Fibroblast of skin of right quadriceps (primary cell): ENCODE measurements at places on chromosomes 16 and 17.
A peak's percentile ranks its signal among the peaks of the same experiment; 100 is the strongest.

DNA sequence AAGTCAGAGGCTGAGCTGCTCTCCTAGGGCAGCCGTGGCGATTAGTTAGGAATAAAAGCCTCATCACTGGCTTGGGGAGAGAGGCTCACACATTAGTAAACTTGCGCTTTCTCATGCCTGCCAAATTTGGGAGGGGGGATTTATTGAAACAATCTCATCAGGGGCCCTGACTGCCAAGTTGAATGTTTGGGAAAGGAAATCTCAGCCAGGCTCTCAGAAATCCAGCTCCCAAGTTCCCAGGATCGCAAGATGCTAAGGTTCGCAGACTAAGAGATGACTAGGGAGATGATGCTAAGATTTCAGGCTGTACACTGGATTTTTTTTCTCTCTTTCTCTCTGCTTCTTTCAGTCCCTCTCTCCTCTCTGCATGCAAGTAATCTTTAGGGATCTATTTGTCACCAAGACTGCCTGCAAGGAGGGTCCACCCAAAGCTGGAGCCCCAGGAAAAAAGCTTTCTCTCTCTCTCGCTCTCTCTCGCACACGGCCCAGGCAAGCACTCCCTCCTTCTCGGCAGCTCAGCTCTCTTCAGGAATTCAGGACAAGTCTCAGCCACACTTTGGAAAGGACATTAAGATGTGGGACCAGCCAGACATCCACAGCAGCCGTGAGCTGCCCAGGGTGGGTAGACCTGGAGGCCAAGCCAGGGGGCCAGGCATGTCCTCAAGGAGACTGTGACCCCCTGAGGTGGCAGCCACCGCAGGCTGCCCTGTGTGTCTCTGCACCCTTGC lies 1.4 kb downstream of the GPR139 start:
- DNase-seq: no peak

GRCh38 chr17:11308531-11308930 lies 67.5 kb downstream of the SHISA6 start:
- no peak for DNase-seq

GRCh38 chr17:45739786-45740185 lies 44.3 kb upstream of the CRHR1 start:
- no peak for DNase-seq

GRCh38 chr16:17018585-17018939 lies 452.2 kb downstream of the XYLT1 start:
- no peak for DNase-seq

- no peak for DNase-seq
These were observed 656 bp upstream of the IGFBP4 start for GRCh38 chr17:40442392-40443195.

GRCh38 chr17:17358866-17359265 lies 55.7 kb downstream of the NT5M start:
- no peak for DNase-seq

DNA sequence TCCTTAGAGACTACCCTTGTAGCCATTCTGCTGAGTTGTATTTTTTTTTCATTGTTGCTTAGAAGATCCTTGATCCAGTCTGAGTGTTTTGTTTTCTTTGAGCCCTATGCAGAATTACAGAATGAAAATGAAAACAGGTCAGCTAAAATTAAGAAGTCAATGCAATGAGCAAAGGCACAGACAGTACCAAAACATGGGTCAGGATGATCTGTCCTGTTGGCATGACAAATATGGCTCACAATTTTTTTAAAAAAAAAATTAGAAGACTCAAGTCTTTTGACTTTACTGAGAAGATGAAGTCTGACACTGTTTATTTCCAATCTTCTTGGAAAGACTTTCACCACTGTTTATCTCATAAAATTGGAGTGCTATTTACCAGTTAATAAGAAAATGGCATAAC lies 32.4 kb downstream of the KCNJ16 start:
- DNase-seq: no peak

DNA sequence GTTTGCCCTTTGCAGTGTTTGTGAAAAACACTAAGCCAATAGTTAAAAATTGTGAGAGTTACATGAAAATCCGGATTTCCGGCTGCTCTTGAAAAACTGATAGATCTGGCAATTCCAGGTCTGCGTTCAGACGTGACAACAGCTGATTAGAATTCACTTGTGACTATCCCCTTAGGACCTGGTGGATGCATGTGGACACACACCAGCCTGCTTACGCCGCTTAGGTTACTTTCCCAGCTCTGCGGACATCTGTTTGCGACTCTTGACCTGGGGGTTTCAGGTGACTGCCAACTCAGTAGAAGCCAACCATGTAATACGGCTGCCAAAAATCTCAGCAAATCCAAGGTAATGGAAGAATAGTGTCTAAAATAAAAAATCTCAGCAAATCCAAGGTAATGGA lies 24.3 kb downstream of the VPS53 start:
- DNase-seq: no peak

DNA sequence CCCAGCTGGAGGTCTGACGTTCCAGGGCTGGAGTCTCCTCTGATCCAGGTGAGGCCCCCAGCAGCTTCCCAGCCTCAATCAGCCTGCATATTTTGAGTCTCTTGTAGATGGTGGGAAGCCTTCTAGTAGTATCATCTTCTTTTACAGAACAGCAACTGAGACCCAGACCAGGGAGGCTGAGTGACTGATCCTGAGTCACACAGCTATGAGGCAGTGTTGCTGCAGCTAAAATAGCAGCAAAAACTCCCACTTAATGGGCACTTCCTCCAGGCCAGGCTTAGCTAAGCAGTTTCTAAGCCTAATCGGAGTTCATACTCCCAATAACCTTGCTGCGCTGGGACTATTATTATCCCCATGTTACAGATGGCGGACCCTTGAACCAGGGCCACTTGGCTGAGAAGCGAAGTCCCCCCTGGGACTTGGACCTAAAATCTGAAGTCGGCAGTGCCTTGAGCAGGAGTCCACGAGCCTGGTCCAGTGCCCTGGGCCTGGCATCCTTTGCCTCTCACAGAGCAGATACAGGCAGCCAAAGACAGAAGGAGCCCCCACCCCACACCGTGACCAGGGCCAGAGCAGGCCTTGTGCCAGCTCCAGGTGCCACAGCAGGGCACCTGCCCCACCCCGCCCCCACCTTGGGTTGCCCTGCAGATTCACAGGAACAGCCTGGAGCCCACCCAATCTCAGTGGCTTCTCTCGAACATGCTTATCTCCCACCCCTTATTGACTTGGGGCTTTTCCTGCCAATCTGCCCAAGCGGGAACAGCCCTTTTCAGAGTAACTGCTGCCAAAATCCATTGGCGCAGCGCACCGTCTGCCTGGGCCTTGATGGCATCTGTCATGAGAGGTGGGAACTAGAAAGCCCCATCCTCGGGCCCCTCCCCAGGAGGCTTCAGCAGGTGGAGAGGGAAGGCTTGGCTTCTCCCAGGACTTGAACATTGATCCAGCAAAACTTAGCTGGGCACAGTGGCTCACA lies 65.1 kb downstream of the SOCS1 start:
- no peak for DNase-seq

GRCh38 chr16:66374176-66374575 lies 7.7 kb downstream of the CDH5 start:
- no peak for DNase-seq

DNA sequence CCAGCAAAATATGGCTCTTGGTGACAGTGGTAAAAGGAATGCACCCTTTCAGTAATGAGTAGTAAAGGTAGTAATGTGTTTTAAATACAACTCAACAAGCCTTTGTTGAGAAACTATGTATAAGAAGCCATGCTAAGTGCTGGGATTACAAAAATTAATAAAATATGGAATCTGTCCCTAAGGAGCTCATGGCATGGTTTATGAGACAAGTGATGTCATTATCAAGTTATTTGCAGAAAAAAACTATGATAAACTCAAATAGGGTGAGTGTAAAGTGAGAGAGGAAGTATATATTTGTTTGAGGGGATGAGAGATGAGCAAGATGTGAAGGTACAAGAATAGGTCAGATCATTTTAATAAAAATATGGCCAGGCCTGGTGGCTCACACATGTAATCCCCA lies 76.9 kb downstream of the NF1 start:
- peak; percentile 50 for DNase-seq

DNA sequence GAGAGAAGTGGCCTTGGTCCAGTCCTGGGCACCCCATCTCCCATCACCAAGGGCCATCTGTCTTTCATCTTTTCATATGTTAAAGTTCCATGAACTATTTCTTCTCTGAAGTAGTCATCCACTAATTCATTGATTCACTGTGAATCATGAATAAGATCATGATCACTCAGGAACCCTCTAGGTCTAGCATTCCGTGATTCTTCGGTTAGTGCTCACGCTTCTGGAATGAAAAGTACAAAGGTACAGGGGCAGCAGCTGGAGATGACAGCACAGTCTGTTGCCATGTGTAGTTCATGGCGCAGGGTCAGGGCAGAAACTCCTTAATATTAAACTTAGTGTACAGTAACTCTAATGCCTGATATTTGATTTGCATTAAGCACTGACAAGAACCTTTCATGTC lies 127.1 kb downstream of the CDH13 start:
- DNase-seq: peak; percentile 61

DNA sequence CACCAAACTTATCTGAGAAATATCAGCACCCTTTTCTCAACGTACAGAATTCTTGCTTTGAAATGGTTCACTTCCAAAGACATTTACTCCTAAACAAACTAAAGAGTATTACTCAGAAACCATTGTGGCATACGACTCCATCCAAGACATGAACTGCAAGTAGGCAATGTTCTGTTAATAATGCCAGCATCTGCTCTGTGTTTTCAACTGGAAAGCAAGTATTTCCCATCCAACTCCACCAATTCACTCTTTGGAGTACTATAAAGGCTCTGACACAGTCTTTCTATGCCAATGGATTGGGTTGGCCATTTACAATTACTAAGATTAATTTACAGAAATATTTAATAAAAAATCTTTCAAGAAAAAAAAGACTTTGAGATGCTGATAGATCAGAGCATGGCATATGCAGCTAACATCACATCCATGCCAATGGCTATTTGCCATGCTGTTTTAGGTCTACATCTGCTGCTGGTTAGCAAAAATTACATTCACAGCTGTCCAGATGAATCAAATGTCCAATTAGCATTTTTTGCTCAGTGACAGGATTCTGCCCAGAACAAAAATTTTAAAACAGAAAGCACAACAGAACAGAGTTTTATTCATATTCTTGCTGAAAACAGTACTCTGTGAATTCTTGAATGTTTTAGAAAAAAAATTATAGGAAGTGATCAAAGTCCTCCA lies 65.9 kb upstream of the HLF start:
- no peak for DNase-seq

- DNase-seq: peak; percentile 49
These were observed 8.5 kb upstream of the ICAM2 start for GRCh38 chr17:64028874-64029464.

GRCh38 chr17:43861960-43862359 lies 15.0 kb downstream of the CD300LG start:
- no peak for DNase-seq

GRCh38 chr16:66337463-66338188 lies 28.9 kb upstream of the CDH5 start:
- DNase-seq: no peak

DNA sequence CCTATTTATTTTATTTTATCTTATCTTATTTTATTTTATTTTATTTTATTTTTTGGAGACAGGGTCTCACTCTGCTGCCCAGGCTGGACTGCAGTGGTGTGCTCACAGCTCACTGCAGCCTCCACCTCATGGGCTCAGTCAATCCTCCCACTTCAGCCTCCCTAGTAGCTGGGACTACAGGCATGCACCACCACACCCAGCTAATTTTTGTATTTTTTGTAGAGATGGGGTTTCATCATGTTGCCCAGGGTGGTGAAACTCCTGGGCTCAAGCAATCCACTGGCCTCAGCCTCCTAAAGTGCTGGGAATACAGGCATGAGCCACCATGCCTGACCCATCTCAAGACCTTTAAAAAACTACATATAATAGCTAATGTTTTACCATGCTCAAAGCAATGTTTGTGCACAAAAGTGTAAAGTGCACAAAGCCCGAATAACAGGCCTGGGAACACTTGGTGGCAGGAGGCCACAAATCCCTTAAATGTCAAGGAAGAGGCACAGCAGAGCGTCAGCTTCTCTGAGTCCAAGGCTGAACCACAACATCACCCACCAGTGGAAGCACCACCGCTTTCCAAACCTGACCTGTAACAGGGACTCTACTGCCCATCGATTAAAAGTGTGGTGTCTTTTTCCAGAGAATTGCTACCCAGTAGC lies 30.6 kb upstream of the SLC39A11 start:
- no peak for DNase-seq

DNA sequence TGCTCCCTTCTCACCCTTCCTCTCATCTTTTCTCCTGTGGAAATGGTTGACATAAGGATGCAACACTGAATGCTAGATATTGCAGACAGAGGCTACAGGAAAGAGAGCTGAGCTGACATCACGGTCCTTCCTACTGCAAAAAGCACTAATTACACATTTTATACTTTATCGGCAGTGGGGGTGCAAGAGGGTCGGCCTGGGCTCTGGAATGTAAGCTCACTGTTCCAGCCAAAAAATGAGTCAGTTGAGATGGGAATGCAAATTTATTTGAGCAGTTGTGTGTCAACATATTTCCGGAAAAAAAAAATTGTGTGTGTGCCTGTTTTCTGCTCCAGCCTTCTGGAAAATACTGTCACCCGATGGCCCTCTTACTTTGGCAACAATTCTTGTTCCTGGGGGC lies 14.1 kb upstream of the MRTFB start:
- peak; percentile 61 for DNase-seq

GRCh38 chr16:15829460-15829859 lies 27.4 kb downstream of the MYH11 start:
- DNase-seq: peak; percentile 38

GRCh38 chr16:10770907-10771306 lies 27.3 kb downstream of the NUBP1 start:
- no peak for DNase-seq

GRCh38 chr17:47948706-47949196 lies 7.4 kb downstream of the PNPO start:
- no peak for DNase-seq

DNA sequence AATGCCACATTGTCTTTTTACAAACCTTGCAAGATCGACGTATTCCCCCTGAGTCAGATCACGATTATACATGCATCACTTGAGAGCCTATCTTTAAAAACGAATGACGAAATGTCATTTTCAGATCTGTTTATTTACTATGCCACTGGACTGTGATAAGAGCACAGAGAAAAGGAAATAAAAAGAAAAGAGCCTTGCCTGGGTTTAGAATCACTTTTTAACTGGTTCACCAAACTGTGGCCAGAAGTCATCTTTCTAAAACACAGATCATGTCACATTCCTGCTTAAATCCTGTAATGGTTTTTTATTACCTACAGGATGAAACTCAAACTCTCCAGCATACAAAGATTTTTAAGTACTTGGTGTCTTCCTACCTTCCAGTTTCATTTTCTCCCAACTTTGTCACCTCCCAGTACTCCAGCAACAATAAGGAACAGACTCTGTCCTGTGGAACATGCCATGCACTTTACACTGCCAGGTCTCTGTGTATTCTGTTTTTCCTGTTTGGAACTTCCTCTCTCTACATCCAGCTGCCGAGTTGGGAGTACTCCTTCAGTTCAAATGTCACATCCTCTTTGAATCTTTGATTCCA lies 91.5 kb downstream of the SNX11 start:
- DNase-seq: no peak
